ENCODE measurements at places on chromosomes 2 and 18.
A peak's percentile ranks its signal among the peaks of the same experiment; 100 is the strongest.

- DNase-seq = peak; percentile 5
Measured at GRCh38 chr18:33839452-33840211, 261.6 kb downstream of the ASXL3 start.

DNA sequence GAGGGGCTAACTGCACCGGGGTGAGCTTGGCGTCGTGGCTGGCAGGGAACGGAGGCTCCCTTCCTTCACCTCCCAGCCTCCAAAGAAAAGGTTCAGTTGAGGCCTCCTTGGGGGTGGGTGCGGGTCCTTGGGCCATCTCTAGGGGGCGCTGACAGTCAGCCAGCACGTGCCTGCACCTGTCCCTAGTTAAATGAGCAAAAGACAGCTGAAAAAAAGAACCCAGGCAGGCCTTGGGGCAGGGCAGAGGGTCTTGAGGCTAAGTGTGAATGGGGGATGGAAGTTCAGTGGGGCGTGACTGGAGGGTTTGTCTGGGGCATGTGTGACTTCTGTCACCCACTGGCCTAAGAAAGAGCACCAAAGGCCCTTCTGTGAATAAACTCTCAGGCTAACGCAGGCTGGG, 56.4 kb downstream of the ZFP36L2 start:
- DNase-seq = no peak

DNA sequence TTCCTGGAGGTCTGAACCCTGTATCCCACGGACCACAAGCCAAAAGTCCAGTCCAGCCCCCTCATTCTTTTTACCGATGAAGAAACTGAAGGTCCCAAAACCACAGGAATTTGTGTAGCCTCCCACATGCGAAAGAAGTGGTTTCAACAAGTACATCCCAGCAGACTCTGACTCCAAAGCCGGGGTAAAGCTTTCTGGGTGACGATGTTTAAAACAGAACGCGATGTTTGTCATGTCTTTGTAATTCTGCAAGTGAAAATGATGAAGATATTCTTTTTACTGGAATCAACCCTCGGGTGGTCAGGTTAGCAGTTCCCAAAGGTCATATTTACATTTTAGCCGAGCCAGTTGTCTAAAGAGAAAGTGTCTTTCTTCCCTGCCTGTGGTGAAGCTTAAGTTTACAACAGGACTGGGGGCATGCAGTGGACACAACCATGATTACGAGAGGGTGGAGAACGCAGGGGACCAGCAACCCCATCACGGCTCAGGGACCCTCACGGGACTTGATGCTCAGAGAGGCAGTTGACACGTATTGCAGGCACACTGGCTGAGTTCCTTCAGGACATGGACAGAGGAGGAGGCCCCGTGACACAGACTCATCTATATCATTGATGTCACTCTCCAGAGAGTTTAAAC, 17.8 kb upstream of the TMEM131 start:
- DNase-seq = peak; percentile 52

DNA sequence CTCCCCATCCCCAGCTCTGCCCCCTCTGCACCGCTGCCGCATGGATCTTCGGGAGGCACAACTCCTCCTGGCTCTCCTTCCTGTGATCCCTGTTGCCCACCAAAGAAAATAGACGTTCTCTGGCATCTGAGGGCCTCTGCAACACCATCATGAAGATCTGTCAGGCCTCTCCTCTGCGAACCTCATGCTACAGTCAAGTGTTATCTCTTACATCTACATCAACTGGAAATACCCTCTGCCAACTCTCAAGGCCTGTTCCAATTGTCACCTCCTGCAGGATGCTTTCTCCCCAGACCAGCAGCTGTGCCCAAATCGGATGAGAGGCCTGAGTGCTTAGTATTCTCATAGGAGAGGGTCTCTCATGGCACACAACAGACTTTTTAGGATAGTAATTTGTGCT, 478.4 kb downstream of the BCL11A start:
- DNase-seq = no peak

GRCh38 chr2:63589148-63589958, 590 bp downstream of the MDH1 start:
- DNase-seq = no peak

DNA sequence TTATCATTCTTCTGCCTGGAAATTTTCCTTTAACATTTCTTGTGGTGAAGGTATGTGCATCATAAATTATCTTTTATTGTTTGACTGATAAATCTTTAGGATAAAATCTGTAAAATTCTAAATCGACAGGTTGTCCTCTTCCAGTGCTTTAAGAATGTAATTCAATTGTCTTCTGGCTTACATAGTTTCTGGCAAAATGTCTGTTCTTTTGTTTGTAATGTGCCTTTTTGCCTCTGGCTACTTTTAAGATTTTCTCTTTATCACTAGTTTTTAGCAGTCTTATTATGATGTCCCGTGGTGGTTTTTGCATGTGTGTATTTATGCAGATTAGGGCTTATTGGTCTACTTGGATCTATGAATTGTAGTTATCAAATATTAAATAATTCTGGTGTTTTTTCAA, 203.6 kb upstream of the COPS8 start:
- no peak for DNase-seq

DNA sequence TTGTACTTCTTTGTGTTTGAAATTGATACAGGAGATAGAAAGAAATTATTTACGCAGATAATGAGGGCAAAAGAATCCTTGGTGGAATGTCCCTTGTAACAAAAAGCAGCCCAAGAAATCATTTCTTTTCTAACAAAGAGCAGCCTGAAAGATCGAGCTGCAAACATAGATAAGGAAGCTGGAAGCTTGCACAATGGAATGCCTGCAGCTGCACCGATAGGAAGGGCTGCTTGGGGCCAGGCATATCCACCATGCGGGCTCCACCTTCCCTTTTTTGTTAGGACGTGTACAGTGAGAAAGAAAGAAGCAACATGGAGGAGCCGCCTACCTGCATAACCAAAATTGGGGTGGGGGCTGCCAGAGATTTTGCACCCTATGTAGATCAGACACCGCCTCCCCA, 568.7 kb downstream of the METTL4 start:
- no peak for DNase-seq

DNA sequence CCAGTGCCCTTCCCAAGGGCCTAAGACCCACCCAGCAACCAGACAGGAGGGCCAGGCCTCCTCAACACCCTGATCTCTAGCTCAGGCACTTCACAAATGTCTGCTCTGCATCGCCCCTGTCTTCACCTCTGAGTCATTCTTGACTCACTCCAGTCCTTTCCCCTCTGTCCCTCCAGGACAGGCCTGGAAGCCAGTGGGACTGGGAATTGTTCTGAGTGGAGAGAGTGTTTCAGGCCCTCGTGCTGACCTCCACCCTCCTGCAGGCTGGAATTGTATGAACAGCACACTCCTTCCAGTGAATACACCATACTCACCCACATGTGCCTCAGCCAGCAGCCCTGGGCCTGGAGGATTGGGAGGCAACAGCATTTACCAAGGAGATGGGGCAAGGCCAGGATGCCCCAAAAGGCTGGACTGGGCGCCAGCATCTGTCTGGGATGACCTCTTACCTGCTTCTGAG, 304.2 kb downstream of the CYP26B1 start:
- DNase-seq = peak; percentile 69

DNA sequence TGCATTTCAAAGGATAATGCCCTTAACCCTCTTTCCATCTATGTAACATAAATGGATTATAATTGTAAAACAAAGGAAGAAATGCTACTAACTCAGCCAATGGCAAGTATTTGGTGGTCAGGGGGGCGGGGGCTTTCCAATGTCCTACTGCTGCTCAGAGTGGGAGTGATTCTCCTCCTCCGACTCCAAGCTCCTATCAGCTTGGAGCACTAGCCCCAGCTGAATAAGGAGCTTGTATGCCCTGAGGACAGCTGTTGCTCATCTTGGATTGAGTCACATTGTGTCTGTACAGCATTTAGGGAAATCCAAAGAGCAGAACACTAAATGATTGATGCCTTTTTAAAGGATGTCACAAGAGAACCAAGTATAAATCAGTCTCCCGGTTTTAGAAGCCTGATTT, 105.6 kb upstream of the ZNF521 start:
- DNase-seq = no peak

- no peak for DNase-seq
Measured at GRCh38 chr2:181752301-181752700, 72.0 kb upstream of the NEUROD1 start.

DNA sequence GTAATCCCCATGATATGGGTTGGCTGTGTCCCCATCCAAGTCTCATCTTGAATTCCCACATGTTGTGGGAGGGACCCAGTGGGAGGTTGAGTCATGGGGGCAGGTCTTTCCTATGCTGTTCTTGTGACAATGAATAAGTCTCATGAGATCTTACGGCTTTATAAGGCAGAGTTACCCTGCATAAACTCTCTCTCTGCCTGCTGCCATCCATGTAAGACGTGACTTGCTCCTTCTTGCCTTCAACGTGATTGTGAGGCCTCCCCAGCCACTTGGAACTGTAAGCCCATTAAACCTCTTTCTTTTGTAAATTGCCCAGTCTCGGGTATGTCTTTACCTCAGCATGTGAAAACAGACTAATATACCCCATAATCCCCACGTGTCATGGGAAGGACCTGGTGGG, 61.9 kb upstream of the LDAH start:
- no peak for DNase-seq

GRCh38 chr2:198054299-198054698, 249.9 kb downstream of the PLCL1 start:
- peak; percentile 26 for DNase-seq

DNA sequence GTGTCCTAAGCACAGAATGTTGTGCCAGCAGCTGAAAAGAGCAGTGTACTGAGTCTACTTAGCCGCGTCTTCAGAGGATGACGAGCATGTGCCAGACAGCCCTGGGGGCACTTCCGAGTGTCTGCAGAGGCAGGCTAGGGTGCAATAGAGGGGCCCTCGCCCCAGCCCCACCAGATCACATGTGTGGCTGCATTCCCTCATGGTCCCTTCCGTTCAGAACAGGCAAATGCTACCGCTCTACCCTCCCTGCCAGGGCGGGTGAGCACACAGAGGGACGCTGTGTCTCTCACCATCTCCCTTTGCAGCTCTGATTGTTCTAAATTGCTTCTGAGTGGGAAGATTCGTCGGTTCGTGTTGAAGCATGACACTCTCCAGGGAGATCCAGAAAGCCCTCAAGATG, 212.2 kb upstream of the RAB12 start:
- DNase-seq = no peak

- no peak for DNase-seq
Measured at GRCh38 chr18:32847691-32848090, 74.9 kb upstream of the KLHL14 start.

- no peak for DNase-seq
Measured at GRCh38 chr18:38956068-38956467, 1390.5 kb upstream of the CELF4 start.

- no peak for DNase-seq
Measured at GRCh38 chr2:118457951-118458350, 369.7 kb downstream of the INSIG2 start.

- no peak for DNase-seq
Measured at GRCh38 chr18:57188851-57189557, 42.1 kb downstream of the BOD1L2 start.

- DNase-seq = no peak
Measured at GRCh38 chr2:231189171-231189530, 9.3 kb upstream of the ARMC9 start.

DNA sequence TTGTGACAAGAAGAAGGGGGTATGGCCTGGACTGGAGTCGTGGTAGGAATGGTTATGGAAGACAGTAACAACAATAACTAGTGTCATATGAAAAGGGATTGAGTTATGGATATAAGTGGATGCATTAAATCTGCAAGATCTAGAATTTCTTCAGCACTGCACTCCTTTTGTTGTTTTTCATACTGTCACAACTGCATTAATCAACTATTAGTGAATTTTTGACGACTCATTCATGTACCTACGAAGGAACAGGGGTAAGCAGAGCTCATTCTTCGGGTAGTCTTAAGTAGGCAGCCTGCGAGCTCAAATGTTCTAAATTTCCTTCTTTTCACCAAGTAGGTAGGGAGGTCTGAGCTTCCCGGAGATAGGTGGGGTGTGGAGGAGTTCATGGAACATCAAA, 109.7 kb upstream of the UPP2 start:
- no peak for DNase-seq

DNA sequence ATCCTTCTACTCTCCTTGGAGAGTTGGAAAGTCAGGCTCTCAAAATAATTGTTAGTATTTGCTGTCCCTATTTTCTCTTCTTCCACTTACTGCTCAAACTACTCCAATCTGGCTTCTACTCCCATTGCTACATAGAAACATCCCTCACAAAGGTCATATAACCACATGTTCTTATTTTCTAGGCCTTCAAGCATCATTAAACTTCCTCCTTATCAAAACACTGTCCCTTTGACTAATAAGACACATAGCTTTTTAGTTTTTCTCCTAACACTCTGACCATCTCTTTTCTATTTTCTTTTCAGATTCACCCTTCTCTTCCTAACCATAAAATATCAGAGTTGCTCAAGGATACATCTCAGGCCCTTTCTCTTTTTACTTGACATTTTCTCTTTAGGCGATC, 148.3 kb downstream of the MBD2 start:
- DNase-seq = no peak

DNA sequence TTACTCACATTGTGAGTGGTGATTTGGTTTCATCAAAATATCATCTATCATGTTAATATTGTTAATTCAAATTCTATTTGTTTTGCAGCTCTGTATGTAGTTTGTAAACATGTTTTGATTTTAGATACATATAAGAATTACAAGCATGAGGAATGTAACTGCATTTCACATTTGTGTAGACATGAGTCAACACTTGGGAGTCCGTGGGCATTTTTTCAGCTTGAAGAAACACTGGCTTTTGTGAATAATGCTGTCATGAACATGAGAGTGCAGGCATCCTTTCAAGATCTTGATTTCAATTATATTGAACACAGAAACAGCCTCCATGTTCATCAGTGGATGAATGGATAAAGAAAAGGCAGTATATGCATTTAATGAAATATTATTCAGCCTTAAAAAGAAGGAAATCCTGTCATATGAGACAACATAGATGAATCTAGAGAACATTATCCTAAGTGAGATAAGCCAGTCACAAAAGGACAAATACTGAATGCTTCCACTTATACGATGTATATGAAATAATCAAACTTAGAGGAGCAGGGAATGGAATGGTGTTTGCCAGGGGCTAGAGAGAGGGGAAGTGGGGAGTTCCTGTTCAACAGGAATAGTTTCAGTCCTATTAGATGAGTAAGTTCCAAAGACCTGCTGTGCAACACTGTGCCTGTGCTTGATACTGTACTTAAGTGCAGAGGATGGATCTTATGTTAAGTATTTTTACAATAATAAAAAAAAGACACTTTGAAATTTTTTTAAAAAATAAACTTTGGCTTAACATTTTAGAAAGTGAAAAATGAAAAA, 194.9 kb downstream of the LRATD1 start:
- no peak for DNase-seq

GRCh38 chr2:176039375-176039774, 37.3 kb upstream of the LNPK start:
- DNase-seq = no peak

All from AG08396 (cell line).